Umbilical cord (tissue), 2 donors: ENCODE measurements at places on chromosomes 2 and 18. TPM values are rescaled to one million over a fixed set of nuclear protein-coding genes. Genes with fewer than 3 reads are reported as not detected.

The RUFY4 gene
- total RNA-seq = 13.7 TPM

The RTP5 gene
- 0.24 TPM for total RNA-seq

The ALPG gene
- not detected for total RNA-seq

The IGFBP2 gene
- total RNA-seq = 150 TPM

The LYG1 gene
- not detected for total RNA-seq

The AMER3 gene
- 1.2 TPM for total RNA-seq

The MPHOSPH10 gene
- 29.9 TPM for total RNA-seq

The GPN1 gene
- 27.2 TPM for total RNA-seq

The YWHAQ gene
- 129 TPM for total RNA-seq

The FZD7 gene
- 85.7 TPM for total RNA-seq

The ST8SIA5 gene
- 3.6 TPM for total RNA-seq

The CTAGE1 gene
- 8.9 TPM for total RNA-seq

The ALLC gene
- total RNA-seq = 0.48 TPM

The APCDD1 gene
- 7.5 TPM for total RNA-seq

The IL37 gene
- not detected for total RNA-seq

The CDKL4 gene
- 8.2 TPM for total RNA-seq

The AQP12B gene
- total RNA-seq = 0.96 TPM

The CCDC178 gene
- total RNA-seq = 5.5 TPM

The SFXN5 gene
- 19.0 TPM for total RNA-seq

The MEIS1 gene
- total RNA-seq = 91.5 TPM

The CCDC142 gene
- total RNA-seq = 35.2 TPM

The CBLN2 gene
- total RNA-seq = 17.8 TPM

The DSC1 gene
- 19.3 TPM for total RNA-seq

The ADAM23 gene
- total RNA-seq = 3.4 TPM

The FLACC1 gene
- 10.8 TPM for total RNA-seq

The CMPK2 gene
- 15.6 TPM for total RNA-seq

The KATNAL2 gene
- 2.9 TPM for total RNA-seq

The UGP2 gene
- 511 TPM for total RNA-seq

The SATB2 gene
- total RNA-seq = 3.1 TPM

The SLC19A3 gene
- 6.7 TPM for total RNA-seq

The ITGB6 gene
- 19.0 TPM for total RNA-seq

The IHH gene
- not detected for total RNA-seq

The GKN2 gene
- total RNA-seq = 0.96 TPM

The CTLA4 gene
- total RNA-seq = not detected

The ARHGEF33 gene
- total RNA-seq = 1.2 TPM

The HMSD gene
- 2.4 TPM for total RNA-seq

The INPP5D gene
- total RNA-seq = 5.8 TPM

The SH3RF3 gene
- total RNA-seq = 7.5 TPM

The DYNAP gene
- 7.0 TPM for total RNA-seq

The PDCL3 gene
- total RNA-seq = 14.2 TPM

The IL36G gene
- total RNA-seq = not detected

The ANKRD36C gene
- 86.4 TPM for total RNA-seq

The CNPPD1 gene
- total RNA-seq = 20.5 TPM

The HNMT gene
- total RNA-seq = 72.7 TPM

The POTEI gene
- total RNA-seq = 0.96 TPM

The RAD51AP2 gene
- 11.6 TPM for total RNA-seq

The GLI2 gene
- 2.2 TPM for total RNA-seq

The SCN9A gene
- total RNA-seq = 8.2 TPM

The MBD2 gene
- total RNA-seq = 13.5 TPM

The KLHL14 gene
- total RNA-seq = 5.1 TPM

The CYP27C1 gene
- total RNA-seq = 0.72 TPM

The ST6GAL2 gene
- 117 TPM for total RNA-seq

The TCF4 gene
- 136 TPM for total RNA-seq

The LIMS4 gene
- 10.8 TPM for total RNA-seq

The CRYGC gene
- not detected for total RNA-seq

The SEH1L gene
- total RNA-seq = 21.4 TPM

The GPR39 gene
- 7.7 TPM for total RNA-seq

The LAMA3 gene
- 50.6 TPM for total RNA-seq

The POTEE gene
- 0.72 TPM for total RNA-seq
